ENCODE measurements at places on chromosomes 7 and 10. TPM values are rescaled to one million over a fixed set of nuclear protein-coding genes. Genes with fewer than 3 reads are reported as not detected.
A peak's percentile ranks its signal among the peaks of the same experiment; 100 is the strongest.

Gene GPR85
- 4.6 TPM for total RNA-seq

DNA sequence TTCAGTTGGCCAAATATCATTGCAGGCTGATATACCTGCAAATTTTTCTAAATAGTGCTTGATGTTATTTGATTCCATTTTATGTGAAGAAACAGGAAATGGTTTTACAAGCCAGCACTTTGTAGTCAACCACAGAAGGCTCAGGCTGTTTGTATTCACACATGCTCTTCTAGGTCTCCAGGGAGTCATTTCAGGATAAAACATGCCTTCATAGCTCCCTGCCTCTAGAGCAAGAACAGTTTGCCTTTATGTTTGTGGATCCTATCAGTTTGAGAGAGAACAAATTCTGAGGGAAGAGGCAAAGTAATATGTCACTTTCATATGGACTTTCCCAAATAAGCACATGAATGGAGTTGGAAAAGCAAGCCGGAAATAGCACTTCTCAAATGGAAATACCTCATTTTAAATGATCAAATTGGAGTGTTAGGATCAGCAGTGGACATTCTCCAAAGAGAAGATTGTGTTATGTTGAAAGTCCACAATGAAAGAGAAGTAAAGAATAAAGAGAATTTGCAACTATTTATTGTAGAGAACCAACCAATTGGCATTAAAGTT, 277.6 kb downstream of the KCND2 start:
- no peaks in the 10 kb centered on the region for H3K36me3 ChIP-seq
- no peak for DNase-seq

- no peak overlapping the region for H3K27ac ChIP-seq
- no peaks in the 10 kb centered on the region for H3K4me1 ChIP-seq
- no peak overlapping the region for H3K4me3 ChIP-seq
- no peaks in the 10 kb centered on the region for H3K36me3 ChIP-seq
- H3K27me3 ChIP-seq: no peaks in the 10 kb centered on the region
These were observed 72.9 kb upstream of the KIAA1217 start for GRCh38 chr10:24136070-24136469.

- DNase-seq: no peak
- peaks cover 20% of the 10 kb centered on the region for H3K4me1 ChIP-seq
- H3K36me3 ChIP-seq: no peaks in the 10 kb centered on the region
- H3K4me3 ChIP-seq: no peak overlapping the region
- H3K27ac ChIP-seq: no peak overlapping the region
- H3K27me3 ChIP-seq: peaks cover 30% of the 10 kb centered on the region
These were observed 684 bp upstream of the HOXA5 start for GRCh38 chr7:27143950-27144780.

DNA sequence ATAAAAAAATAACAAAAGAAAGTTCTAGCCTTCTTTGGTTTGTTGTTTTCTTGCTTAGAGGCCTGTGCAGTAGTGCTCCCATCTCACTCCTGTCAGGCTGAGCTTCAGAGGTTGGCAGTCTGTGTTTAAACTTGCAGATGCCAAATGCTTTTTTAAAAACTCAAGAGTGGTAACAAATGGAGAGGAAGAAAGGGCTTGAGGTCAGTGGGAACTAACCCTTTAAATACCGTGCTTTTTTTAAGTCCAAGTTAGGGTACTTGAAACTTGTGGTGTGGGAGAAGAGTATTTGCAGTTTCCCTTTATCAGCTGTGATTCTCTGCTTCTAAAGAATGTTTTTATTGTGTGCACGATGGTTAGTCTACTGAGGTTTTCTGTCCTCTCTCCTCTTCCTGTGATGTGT, 29.4 kb downstream of the ZRANB1 start:
- H3K4me3 ChIP-seq: no peak overlapping the region
- H3K27ac ChIP-seq: no peak overlapping the region
- no peak for DNase-seq

GRCh38 chr7:131015657-131015958, 281.6 kb upstream of the KLF14 start:
- H3K36me3 ChIP-seq: no peaks in the 10 kb centered on the region
- peaks cover 18% of the 10 kb centered on the region for H3K4me1 ChIP-seq
- no peak overlapping the region for H3K27ac ChIP-seq
- DNase-seq: no peak
- H3K27me3 ChIP-seq: no peaks in the 10 kb centered on the region

Gene STK31
- total RNA-seq: 0.20 TPM

Gene TMEM176B
- 0.60 TPM for total RNA-seq

- H3K36me3 ChIP-seq: no peaks in the 10 kb centered on the region
- no peaks in the 10 kb centered on the region for H3K4me1 ChIP-seq
- peaks cover 10% of the 10 kb centered on the region for H3K27me3 ChIP-seq
- no peak overlapping the region for H3K4me3 ChIP-seq
- no peak for DNase-seq
These were observed 222.2 kb downstream of the C7orf25 start for GRCh38 chr7:42689626-42690025.

GRCh38 chr10:103479135-103479534, at the start of gene CALHM3:
CALHM3 (minus strand) TSS chr10:103479240; CDS start chr10:103479032, 208 bp downstream.
- no peaks in the 10 kb centered on the region for H3K27me3 ChIP-seq
- DNase-seq: peak; percentile 16
- H3K4me3 ChIP-seq: no peak within 1 kb of the TSS

DNA sequence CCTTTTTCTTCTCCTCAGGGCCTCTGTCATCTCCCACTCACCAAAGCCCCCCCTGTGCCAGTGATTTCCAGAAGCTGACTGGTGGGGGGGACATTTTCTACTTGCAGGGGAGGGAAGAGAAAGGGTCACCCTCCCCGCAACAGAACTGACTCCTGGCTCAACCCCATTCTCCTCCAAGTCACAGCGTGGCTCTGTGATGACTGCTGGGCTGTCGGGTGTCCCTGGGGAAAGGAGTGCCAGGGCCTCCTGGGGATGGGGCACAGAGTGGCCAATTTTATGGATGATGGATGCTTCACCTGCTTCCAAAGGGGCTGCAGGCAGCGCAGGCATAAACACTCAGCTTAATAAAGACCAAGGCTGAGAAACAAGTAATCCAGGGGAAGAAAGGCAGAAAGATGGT, 523.0 kb downstream of the PTPRN2 start:
- peaks cover 33% of the 10 kb centered on the region for H3K27me3 ChIP-seq
- no peaks in the 10 kb centered on the region for H3K36me3 ChIP-seq
- H3K4me1 ChIP-seq: no peaks in the 10 kb centered on the region
- H3K4me3 ChIP-seq: no peak overlapping the region
- no peak for DNase-seq
- H3K27ac ChIP-seq: no peak overlapping the region

DNA sequence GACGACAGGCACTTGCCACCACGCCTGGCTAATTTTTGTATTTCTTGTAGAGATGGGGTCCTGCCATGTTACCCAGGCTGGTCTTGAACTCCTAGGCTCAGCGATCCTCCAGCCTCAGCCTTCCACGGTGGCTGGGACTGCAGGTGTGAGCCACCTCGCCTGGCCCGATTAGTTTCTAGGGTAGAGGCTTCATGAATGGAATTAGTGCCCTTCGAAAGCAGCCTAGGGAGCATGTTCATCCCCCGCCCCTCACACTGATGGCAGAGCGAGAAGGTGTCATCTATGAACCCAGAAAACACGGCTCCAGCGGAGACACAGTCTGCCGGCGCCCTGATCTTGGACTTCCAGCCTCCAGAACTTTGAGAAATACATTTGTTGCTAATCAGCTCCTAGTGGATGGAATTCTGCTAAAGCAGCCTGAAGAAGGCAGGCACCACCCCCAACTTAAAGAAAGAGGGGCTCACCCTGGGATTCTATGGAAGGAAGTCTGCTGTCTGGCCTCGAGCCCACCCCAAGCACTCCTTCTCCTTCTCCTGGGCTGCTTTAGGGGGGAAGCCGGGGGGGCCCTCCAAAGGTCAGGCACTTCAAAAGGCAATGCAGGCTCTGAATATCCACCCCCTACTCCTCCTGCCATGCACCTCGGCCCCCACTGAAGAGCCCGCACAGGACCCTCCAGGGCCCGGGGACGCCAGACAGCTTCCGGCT, 10.1 kb downstream of the PDGFA start:
- H3K36me3 ChIP-seq: no peaks in the 10 kb centered on the region
- H3K4me1 ChIP-seq: no peaks in the 10 kb centered on the region
- no peak overlapping the region for H3K27ac ChIP-seq
- DNase-seq: no peak
- no peak overlapping the region for H3K4me3 ChIP-seq

Gene RAB19
- total RNA-seq: 0.31 TPM

Gene NPY4R2
- not detected for total RNA-seq

GRCh38 chr10:99540306-99540656, 7.5 kb downstream of the NKX2-3 start:
- H3K36me3 ChIP-seq: no peaks in the 10 kb centered on the region
- H3K27ac ChIP-seq: no peak overlapping the region
- H3K27me3 ChIP-seq: peaks cover 40% of the 10 kb centered on the region
- no peak for DNase-seq
- no peak overlapping the region for H3K4me3 ChIP-seq
- H3K4me1 ChIP-seq: peaks cover 8% of the 10 kb centered on the region

GRCh38 chr7:14195079-14195478, 205.6 kb upstream of the ETV1 start:
- no peak overlapping the region for H3K4me3 ChIP-seq
- H3K4me1 ChIP-seq: no peaks in the 10 kb centered on the region

GRCh38 chr10:108840944-108841343, 1082.4 kb downstream of the XPNPEP1 start:
- H3K27me3 ChIP-seq: no peaks in the 10 kb centered on the region
- no peak overlapping the region for H3K4me3 ChIP-seq
- DNase-seq: no peak
- no peak overlapping the region for H3K27ac ChIP-seq
- no peaks in the 10 kb centered on the region for H3K36me3 ChIP-seq

- no peak overlapping the region for H3K4me3 ChIP-seq
- H3K36me3 ChIP-seq: no peaks in the 10 kb centered on the region
- no peak overlapping the region for H3K27ac ChIP-seq
- no peaks in the 10 kb centered on the region for H3K4me1 ChIP-seq
These were observed 50.8 kb upstream of the EGFR start for GRCh38 chr7:54968018-54968417.

- no peaks in the 10 kb centered on the region for H3K36me3 ChIP-seq
- peaks cover 19% of the 10 kb centered on the region for H3K4me1 ChIP-seq
- no peak overlapping the region for H3K27ac ChIP-seq
- DNase-seq: no peak
- no peak overlapping the region for H3K4me3 ChIP-seq
These were observed 5.5 kb upstream of the GSDME start for GRCh38 chr7:24762771-24763170.

GRCh38 chr10:130742941-130743675, 568.4 kb downstream of the TCERG1L start:
- no peaks in the 10 kb centered on the region for H3K4me1 ChIP-seq
- H3K36me3 ChIP-seq: no peaks in the 10 kb centered on the region
- no peaks in the 10 kb centered on the region for H3K27me3 ChIP-seq
- H3K4me3 ChIP-seq: no peak overlapping the region
- H3K27ac ChIP-seq: no peak overlapping the region

Gene DOCK1
- 0.31 TPM for total RNA-seq

Gene TEX47
- total RNA-seq: not detected

Gene HYAL4
- not detected for total RNA-seq
